ENCODE measurements at places on chromosomes 5 and 9. TPM values are rescaled to one million over a fixed set of nuclear protein-coding genes. Genes with fewer than 3 reads are reported as not detected.

Gene CLPTM1L
- total RNA-seq, result 93.1 TPM

- DNase-seq, result no peak
Measured at GRCh38 chr5:111517853-111518501, 5.6 kb upstream of the STARD4 start.

DNA sequence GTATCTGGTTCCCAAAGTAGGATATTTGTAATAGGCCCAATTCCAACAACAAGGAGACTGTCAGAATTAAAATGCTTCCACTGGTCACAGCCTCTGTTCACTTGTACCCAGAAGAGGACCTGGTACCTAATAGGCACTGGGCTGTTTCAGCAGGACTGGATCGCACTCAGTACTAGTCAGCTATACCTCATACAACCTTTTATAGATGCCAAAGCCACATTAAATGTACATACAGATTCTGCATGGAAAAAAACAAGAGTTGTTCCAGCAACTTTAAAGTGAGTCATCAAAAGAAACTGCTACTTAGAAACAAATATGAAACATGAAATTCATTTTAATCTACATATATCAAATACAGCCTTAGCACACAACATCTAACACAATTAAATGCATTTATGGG is 87.5 kb downstream of the GPR21 start:
- no peak for DNase-seq

DNA sequence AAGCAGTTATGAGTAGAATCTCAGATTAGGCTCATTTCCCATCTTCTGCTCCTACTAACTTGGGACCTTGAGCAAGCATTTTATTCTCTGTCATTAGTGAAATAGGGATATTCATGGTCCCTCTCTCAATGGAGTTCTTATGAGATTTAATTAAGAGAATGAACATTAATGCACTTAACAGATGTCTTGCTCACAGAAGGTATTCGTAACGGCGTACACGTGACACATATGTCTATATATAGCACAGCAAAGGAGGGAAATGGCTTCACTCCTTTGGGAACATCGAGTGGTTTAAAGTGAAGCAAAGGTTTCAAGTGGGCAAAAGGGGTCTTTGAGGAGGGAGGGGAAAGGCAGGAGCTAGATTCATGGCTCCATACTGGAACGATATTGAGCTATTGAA is 24.6 kb downstream of the KDM4C start:
- DNase-seq, result no peak

- no peak for DNase-seq
Measured at GRCh38 chr5:127031147-127031862, 947 bp upstream of the MARCHF3 start.

DNA sequence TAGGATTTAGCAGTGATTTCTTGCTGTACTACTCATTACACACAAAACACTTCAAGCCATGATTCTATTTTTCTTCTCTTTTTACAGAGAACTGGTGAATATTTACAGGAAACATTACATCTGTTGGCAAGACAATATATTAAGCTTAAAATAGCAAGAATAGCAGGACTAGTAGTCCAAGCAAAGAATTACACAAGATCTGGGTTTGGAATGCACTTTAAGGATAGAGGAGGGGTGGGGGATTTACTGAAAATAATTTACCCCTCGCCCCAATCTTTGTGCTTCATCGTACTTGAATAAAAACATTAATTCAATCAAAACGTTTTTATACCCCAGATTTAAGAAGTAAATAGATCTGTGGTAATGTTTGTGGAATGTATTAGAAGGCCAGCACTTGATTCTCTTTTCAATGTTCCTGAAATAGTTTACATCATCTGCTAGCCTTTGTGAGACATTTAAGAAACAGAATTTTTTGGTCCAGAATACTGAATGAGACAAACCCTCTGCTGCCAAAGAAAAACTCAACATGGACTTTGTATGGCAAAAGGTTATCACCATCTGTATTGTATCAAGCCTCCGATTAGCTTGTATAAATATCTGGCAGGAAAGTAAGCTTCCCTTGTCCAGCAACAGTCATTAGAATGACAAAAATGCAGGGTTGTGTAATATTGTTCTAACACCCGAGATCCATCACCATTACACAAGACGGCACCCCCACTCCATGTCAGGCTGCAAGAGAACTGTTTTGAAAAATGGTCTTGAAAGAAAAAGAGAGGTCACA is 23.8 kb downstream of the SVEP1 start:
- peak; percentile 37 for DNase-seq

GRCh38 chr9:115275753-115276152 is 157.8 kb upstream of the TNC start:
- no peak for DNase-seq
